CD4-positive, alpha-beta T cell treated with Interleukin-12 subunit alpha and Interleukin-12 subunit beta, for 1 hour (primary cell): ENCODE measurements at places on chromosomes 3 and 15.

- no peak for DNase-seq
These were observed 323.9 kb upstream of the GBE1 start for GRCh38 chr3:82085356-82085755.

- DNase-seq = no peak
These were observed 383.4 kb upstream of the MEIS2 start for GRCh38 chr15:37483779-37484178.

DNA sequence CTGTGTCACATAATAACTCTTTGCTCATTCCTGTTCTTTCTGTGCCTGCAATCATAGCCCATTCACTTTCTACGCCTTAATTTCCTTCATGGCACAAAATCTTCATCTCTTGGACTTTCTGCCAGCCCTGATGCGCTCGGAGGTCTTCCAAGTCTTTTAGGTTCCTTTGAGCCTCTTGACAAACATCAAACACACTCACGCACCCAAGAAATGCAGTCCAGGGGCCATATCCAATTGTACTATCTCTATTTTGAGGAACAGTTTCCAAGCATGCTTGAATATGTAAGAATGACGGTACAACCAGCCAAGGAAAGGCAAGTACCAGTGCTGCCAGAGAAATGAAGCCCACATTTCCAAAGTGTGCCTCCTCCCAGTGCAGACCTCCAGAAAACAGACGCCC lies 234.1 kb downstream of the MEX3B start:
- DNase-seq = no peak

DNA sequence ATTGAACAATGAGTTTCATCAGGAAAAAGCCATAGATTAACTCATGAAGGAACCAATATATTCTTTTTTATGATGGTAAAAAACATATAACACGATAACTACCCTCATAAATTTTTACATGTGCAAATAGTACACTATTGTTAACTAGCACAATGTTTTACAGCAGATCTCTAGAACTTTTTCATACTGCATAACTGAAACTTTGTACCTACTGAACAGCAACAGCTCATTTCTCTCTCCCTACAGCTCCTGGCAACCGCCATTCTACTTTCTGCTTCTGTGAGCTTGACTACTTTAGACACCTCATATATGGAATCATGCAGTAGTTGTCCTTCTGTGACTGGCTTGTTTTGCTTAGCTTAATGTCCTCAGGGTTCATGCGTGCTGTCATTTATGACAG lies 235.4 kb downstream of the NFKBIZ start:
- DNase-seq = no peak

DNA sequence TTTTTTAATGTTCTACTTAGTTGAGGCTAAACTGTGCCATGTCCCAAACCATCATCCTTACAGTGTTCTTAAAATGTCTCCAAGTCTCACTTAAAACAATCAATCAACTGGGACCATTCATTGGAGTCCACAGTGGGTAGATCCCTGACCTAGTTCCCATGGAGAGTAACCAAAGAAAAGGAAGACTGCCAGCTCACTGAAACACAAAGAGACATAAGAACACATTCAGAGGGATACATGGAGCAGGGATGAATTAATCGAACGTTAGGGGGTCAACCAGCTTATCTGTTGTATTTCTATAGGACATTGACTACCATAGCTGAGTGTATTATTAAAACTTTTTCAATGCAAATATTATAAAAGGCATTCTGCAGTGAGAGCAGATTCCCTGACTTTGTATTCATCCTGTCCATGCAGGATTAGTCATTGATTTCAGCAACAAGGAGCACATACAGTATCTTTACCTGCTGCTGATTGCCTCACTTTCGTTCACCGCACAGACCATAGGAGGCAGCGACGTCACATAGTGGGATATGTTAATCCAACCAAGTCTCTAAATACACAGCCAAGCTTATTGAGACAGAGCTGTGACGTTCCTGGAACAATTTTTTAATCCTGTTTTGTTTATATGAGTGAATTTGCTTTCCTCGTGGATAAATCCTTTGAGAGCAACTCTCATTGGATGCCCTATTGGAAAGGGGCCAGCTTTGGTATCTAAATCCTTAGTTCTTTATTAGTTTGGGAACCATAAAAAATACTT lies 364.9 kb upstream of the RBMS3 start:
- no peak for DNase-seq
